Stimulated activated CD4-positive, alpha-beta T cell treated with anti-CD3 and anti-CD28 coated beads, Interleukin-4, amount 100 ng/mL, for 1 hour (primary cell): ENCODE measurements at places on chromosomes 2 and 18.

DNA sequence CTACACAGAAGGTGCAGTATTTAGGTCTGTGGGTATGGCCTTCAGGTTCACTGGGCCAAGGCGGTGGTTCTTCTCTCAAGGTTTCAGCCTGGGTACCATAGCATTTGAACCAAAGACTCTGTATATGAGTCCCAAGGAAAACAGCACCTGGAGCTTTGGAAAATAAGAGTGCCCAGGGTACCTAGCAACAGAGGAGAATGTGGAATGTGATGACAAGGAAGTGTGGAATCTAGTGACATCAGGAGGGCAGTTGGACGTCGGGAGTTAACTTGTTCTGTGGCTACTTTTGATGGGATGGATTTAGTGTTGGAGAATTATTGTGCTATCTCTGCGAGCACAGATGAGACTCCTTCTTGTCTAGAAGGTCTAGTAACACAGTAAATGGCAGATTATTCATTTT, 201.2 kb downstream of the NOL4 start:
- no peak for DNase-seq

DNA sequence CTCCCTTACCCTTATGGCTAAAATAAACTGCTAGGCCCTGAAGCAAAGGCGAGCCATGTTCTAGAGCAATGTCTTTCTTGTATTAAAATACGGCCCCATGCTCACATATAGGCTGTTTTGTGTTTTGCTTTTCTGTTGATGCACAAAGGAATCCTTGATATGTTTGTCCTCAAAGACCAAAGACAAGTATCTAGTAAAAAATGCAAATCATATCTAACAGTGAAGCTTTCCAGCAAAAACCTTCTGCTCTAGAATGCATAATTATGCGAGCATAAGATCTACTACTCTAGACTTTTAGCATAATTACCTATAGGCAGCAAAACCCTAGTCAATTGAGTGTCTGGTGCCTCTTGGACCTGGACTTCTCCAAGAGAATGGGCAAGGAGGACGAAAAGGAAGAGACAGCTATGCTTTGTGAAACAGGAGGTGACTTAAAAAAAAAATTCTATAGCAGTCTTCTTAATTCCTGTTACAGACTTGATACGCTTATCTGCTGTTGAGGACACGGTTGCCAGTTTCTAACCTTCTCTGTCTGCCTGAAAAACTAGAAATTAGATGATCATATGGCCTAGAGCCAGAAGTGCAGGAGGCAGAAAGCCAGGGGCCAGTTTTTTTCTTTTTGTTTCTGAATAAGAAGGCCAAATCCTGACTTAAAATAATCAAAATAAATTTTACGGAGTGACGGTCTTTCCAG, 1.5 kb upstream of the AMMECR1L start:
- no peak for DNase-seq

DNA sequence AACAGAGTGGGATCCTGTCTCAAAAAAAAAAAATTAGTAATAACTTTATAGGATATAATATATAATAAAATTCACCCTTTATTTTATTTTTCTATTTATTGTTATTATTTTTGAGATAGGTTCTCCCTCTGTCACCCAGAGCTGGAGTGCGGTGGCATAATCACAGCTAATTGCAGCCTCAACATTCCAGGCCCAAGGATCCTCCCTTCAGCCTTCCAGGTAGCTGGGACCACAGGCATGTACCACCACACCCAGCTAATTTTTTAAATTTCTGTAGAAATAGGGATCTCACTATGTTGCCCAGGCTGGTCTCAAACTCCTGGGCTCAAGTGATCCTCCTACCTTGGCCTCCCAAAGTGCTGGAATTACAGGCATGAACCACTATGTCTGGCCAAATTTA, 958 bp downstream of the C2orf92 start:
- no peak for DNase-seq

- DNase-seq: no peak
These were observed 49.6 kb downstream of the SMIM21 start for GRCh38 chr18:75377926-75378325.

- DNase-seq: no peak
These were observed 128.7 kb upstream of the GLI2 start for GRCh38 chr2:120606931-120607330.

GRCh38 chr2:239328351-239329191, 72.2 kb downstream of the HDAC4 start:
- no peak for DNase-seq

DNA sequence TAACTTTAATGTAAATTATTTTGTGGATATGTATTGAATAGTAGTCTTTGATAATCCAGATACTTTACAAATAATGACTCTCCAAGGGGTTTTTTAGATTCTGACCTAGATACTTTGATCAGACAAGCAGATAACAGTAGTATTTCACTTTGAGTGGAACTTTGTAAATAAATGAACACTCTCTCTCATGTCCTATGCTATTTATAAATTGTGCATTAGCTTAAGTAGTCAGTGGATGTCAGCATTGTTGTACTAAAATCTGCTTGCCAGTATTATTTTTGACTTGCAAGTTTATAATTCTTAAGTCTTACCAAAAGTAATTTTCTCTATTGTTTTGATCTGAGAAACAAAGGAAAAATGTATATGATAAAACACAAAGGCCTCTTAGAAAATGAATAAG, 1113.1 kb upstream of the NRXN1 start:
- DNase-seq: no peak

- no peak for DNase-seq
These were observed 141.6 kb downstream of the RTP5 start for GRCh38 chr2:242011167-242011513.

DNA sequence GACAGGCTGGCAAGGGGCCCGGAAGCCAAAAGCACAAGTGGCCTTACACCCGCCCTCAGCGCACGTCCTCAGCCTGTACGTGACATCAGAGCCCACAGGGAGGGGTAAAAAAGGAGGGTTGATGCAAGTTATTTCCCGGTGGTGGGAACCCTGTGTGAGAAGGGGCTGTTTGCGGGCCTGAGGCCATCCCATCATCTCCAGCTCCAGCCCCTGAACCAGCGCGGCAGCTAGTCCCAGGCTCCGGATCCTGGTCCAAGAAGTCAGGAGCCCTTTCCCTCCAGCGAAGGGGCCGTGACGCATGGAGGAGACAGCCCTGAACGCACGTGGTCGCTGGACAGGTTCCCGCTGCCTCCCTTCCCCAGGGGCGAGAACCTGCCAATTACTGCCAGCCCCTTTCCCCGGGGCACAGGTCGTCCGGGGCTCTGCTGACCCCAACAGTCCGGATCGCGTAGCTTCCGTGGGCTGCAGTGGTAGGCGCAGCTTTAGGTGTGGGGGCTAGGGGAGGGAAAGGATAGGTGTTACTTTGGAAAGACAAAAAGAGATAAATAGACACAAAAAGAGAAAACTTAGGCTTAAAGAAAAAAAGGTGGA, 1.3 kb upstream of the LRP2 start:
- peak; percentile 39 for DNase-seq

DNA sequence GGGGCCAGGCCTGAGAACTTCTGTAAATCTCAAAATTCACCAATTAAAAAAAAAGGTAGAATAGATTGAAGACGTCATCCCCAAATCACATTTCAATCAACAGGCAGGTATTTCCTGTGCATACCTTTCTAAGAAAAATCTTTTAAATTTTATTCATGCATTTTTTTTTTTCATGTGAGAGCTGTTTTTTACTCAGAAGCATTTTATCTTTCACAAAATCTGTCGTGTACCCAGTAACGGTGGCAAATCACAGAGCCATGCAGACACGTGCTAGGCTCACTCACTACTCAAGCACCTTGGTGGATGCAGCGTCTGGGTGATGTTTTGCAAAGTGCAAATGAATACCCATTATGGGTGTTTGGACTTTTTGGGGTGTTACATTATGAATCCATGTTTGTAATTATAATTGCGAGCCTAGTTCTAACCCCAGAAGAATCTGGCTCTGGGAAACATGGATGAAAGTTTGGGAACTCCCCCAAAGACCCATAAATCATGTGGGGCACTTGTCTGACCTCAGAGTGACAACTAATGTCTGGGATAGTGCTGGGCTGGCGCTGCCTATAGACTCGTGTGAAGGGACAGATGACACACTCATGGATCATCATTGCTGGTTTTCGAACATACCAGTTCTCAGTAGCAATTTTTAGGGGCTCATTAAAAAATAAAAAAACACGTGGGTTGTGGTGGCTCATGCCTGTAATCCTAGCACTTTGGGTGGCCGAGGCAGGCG, 335.2 kb downstream of the LPIN1 start:
- no peak for DNase-seq

- DNase-seq: no peak
These were observed 92.4 kb downstream of the RHOB start for GRCh38 chr2:20539133-20539719.

DNA sequence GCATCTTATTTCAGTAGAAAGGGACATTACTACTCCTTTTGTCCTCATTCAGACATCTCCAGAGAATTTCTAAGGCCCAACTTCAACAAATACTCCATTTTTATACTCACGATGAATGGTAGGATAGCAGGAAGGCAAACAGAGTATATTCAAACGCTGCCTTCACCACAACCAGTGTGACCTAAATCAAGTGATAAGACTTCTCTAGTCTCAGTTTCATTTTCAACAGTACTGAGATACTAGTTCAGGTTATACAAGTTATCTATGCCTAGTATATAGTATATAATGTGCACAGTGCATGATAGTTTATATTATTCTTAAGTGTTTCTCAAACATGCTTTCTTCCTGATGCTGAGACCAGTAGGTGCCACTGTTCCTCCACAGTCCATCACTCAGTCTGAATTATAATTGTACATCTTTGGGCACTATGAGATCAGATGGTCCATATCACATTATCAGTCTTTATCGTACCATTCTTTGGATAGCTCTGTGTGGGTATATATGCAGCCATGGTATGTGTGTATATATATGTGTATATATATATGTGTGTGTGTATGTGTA, 66.3 kb upstream of the RPE start:
- DNase-seq: no peak

GRCh38 chr18:45664824-45665763, 49.8 kb downstream of the SLC14A2 start:
- DNase-seq: peak; percentile 48

- DNase-seq: no peak
These were observed 6.0 kb downstream of the SEPTIN10 start for GRCh38 chr2:109607766-109608165.

DNA sequence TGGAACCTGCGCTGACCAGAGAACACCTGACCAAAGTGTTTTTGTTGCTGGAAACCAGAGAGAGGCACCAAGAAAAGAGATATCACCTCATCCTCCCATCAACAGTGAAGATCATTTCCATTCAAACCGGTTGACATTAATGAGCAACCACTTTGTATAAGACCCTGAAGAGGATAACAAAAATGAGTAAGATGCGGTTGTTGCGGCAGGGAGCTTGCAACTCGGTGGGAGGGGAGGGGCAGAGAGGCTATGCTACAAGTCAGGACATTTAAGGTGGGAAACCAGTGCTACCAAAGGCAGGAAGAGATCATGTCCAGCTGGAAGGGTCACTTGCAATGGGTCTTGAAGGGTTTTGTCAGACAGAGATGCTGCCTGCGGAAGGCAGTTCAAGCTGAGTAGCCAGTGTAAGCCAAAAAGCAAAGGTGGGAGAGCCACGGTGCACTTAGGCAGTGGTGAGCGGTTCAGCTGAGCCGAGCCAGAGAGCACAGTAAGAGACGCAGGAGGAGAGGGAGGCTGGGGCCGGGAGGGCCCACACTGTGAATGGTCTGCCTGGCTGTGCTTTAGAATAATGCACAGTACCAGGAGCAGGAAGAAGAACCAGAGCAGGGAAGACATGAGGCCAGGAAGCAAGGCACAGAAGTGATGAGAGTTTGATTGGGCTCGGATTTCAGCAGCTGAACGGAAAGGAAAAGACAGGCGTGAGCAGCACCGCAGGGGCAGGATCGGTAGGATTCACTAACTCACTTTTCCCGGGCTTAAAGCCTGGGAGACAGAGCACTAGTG, 24.4 kb upstream of the DTNB start:
- no peak for DNase-seq

GRCh38 chr18:38941711-38942561, 1376.3 kb upstream of the CELF4 start:
- no peak for DNase-seq

- DNase-seq: no peak
These were observed 12.9 kb upstream of the POU3F3 start for GRCh38 chr2:104840893-104841585.

- DNase-seq: peak; percentile 62
These were observed at the start of gene ERFE for GRCh38 chr2:238158509-238159070. Gene ERFE (plus strand): TSS chr2:238158970. CDS start chr2:238159008, 38 bp downstream.

- DNase-seq: no peak
These were observed 67.7 kb downstream of the EPAS1 start for GRCh38 chr2:46364797-46365457.

GRCh38 chr18:79768745-79769144, 29.0 kb upstream of the KCNG2 start:
- DNase-seq: no peak

- DNase-seq: no peak
These were observed 137.8 kb upstream of the RND3 start for GRCh38 chr2:150625303-150625702.

- DNase-seq: no peak
These were observed 443.5 kb upstream of the SLC14A2 start for GRCh38 chr18:45171679-45172191.

- DNase-seq: no peak
These were observed 128.5 kb downstream of the COPS8 start for GRCh38 chr2:237214030-237214675.

DNA sequence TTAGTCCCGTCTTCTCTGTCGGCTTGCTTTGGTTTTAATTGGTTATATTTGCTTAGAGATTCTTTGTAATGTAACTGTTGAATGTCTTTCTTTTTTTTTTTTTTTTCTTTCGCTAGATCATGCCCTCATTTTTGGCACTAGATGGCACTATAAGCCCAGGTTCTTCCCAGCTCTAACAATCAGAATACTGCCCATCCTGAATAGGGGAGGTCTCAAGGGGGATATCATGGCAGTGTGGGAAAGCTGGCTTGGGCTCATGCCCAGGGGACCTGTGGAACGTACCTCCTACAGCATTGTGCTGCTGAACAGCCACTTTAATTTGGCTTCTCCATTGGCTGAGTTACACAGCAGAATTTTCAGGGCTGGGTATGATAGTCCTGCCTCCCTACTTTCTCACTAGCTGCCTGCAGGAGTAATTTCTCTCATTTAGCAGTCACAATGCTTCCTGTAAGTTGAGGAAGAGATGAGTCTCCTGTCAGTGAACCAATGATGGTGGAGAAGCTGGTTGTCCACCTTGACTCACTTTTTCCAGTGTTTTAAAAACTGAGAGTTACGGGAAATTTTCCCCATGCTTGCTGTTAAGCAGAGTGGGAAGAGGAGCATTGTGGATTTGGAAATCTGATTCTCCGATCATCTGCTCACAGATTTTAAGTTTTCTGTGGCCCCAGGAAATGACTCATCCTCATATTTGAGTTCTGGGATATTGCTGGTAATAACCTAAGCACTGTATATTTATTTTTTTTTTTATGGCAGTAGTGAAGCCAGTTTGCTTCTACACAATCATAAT, 47.2 kb downstream of the RAD51AP2 start:
- no peak for DNase-seq

- no peak for DNase-seq
These were observed 122.3 kb upstream of the DOCK10 start for GRCh38 chr2:225164401-225165050.

- no peak for DNase-seq
These were observed 4.9 kb downstream of the TTL start for GRCh38 chr2:112486895-112487294.
